Myocyte (in vitro differentiated cells): ENCODE measurements at places on chromosomes 12 and 14.

- no peak for DNase-seq
Measured at GRCh38 chr12:38664661-38665269, 240.6 kb downstream of the CPNE8 start.

- DNase-seq: peak; percentile 37
Measured at GRCh38 chr12:59834659-59835474, 239.0 kb downstream of the SLC16A7 start.

DNA sequence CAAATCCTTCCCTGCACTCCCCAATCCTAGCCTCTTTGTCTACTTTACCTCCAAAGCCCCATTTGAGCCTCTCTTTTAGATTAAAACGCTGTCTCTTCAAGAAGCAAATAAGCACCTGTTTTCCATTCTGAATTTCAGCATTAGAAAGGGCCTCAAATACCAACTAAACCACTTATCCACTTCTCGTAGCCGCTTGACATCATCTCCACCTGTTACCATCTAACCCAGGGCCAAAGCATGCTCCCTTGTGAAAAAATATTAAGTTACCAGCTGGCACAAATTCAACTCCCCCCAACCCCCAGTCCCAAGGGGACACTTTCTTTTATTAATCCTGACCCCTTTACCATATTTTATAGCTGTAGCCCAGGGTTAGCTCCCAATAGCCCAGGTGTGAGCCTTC is 43.1 kb downstream of the GPHB5 start:
- peak; percentile 40 for DNase-seq

- DNase-seq: no peak
Measured at GRCh38 chr12:92529944-92530343, 172.8 kb upstream of the PLEKHG7 start.

- peak; percentile 17 for DNase-seq
Measured at GRCh38 chr12:56007564-56008559, 10.8 kb downstream of the SUOX start.

DNA sequence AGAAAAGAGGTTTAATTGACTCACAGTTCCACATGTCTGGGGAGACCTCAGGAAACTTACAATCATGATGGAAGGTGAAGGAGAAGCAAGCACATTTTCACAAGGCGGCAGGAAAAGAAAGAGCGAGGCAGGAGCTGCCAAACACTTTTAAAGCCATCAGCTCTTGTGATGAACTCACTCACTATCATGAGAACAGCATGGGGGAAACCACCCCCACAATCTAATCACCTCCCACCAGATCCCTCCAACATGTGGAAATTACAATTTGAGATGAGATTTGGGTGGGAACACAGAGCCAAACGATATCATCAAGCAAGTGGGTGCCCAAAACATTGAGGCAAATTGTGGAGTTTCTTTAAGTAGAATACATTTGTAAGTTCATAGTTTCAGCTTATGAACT is 957.7 kb downstream of the DIO2 start:
- no peak for DNase-seq

- DNase-seq: no peak
Measured at GRCh38 chr14:30907659-30908057, 33.3 kb downstream of the COCH start.

DNA sequence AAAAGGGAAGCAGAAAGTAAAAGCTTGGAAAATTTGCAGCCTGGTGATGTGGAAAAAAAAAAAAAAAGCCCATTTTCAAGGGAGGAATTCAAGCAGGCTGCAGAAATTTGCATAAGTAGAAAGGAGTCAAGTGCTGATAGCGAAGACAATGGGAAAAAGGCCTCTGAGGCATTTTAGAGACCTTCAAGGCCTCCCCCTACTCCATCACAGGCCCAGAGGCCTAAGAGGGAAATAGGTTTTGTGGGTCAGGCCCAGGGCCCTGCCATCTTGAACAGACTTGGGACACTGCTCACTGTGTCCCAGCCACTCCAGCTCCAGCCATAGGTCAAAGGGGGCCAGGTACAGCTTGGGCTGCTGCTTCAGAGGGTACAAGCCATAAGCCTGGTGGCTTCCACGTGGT is 13.8 kb upstream of the PRKD1 start:
- no peak for DNase-seq

DNA sequence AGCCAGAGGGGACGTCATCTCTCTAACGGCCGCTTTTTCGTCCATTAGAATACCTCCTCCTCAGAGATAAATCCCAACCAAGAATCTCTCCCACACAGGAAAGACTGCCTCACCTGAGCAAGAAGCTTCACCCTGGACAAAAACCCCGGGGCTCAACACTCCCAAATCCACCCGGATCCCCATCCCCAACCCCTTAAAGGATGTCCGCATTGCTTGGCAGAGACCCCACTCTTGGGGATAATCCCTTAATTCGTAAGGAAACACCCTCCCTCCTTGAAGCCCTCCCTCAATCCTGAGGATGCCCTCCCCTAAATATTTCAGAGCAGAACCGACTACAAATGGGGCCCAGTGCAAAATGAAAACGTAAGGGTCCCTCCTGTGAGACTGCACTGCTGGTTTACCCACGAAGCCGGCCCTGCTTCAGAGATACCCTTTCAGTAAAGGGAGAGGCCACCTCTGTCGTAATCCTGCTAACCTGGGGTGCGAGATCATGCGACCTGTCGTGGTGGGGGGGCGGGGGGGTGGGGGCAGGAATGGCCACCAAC is 655 bp upstream of the DYNLL1 start:
- DNase-seq: no peak

- DNase-seq: no peak
Measured at GRCh38 chr14:63840981-63841380, 11.8 kb upstream of the SYNE2 start.

- DNase-seq: no peak
Measured at GRCh38 chr12:9076733-9077132, 39.0 kb downstream of the A2M start.

DNA sequence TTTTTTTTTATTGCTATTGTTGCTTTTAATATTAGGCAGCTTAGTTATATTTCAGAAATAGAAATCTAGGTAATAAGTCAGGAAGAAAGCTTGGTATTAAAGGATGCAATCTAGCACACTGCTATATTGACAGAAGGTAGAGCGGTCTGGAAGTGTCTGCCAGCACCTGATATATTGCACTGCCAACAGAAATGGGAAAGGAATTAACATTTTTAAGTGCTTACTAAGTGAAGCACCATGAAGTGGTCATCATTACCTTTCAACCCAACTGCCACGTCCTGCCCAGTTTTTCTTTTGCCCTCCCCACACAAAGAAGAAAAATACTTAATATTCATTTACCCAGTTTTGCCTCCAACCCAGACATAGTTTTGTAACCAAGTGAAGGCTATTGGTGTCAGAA is 163.5 kb downstream of the KITLG start:
- DNase-seq: no peak

GRCh38 chr12:64184216-64184615 is 37.9 kb downstream of the KICS2 start:
- peak; percentile 63 for DNase-seq

GRCh38 chr12:27644158-27644845 is 51.9 kb upstream of the REP15 start:
- DNase-seq: peak; percentile 50

DNA sequence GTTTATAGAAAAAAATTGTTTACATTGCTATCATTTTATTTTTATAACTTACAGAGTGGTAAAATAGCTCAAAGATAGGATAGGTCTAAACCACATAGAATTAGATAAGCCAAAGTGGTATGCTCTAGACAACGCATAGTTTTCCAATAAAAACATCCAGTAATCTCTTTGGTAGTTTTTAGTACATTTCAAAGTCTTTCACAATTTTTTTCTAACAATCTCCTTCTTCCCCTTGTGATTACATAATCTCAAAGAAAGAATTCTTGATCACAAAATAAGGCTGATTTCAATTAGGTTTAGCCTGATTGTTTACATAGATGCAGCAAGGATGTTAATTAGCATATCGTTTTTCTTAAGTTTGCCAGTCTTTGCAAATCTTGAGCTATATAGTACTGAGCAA is 460.0 kb downstream of the FUT8 start:
- no peak for DNase-seq

- DNase-seq: no peak
Measured at GRCh38 chr12:49976557-49976956, 3.8 kb downstream of the AQP6 start.

- DNase-seq: no peak
Measured at GRCh38 chr14:60348211-60348610, 99.2 kb downstream of the PPM1A start.

GRCh38 chr14:103072595-103073366 is 11.2 kb upstream of the LBHD2 start:
- DNase-seq: no peak

- peak; percentile 56 for DNase-seq
Measured at GRCh38 chr14:81219759-81220579, 790 bp downstream of the GTF2A1 start.

GRCh38 chr14:61925732-61926435 is 163.7 kb downstream of the SNAPC1 start:
- DNase-seq: no peak

DNA sequence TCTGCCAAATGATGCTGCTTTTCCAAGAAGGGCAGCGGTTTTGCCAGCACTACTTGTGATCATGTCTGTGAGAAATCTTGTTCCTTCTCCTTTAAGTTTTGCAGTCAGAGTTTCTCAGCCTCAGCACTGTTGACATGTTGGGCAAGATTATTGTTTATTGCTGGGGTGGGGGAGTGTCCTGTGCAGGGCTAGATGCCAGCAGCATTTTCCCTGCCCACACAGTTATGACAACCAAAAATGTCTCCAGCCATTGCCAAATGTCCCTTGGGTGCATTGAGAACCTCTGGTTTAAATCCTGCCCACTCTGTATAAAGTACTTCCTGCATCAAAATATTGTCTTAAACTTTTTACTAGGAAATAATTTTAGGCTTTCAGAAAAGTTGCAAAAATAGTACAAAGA is 20.0 kb downstream of the TMEM132C start:
- no peak for DNase-seq

- DNase-seq: no peak
Measured at GRCh38 chr14:36048667-36049066, 127.9 kb downstream of the PTCSC3 start.

- DNase-seq: no peak
Measured at GRCh38 chr14:99542566-99542965, 61.4 kb downstream of the CCNK start.

DNA sequence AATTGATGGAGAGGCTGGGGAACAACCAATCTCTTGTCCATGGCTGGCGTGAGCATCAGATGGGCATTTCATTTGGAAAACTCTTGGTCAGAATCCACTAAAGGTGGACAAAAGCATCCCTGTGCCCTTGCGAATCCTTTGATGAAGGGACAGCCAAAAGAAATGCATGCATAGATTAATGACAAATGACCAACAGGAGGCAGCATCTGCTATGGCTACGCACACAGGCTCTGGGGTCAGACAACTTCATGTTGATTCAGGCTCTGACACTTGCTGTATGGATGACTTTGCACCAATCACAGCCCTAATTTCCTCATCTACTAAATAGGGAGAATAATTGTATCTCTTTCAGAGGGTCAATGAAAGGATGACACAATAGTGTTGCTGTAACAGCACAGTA is 117.5 kb downstream of the ASCL4 start:
- no peak for DNase-seq

- DNase-seq: no peak
Measured at GRCh38 chr12:65839027-65839426, 14.7 kb downstream of the HMGA2 start.

GRCh38 chr12:62701492-62701891 is 233.5 kb downstream of the PPM1H start:
- DNase-seq: no peak

GRCh38 chr12:49983892-49984291 is 11.1 kb downstream of the AQP6 start:
- peak; percentile 66 for DNase-seq

DNA sequence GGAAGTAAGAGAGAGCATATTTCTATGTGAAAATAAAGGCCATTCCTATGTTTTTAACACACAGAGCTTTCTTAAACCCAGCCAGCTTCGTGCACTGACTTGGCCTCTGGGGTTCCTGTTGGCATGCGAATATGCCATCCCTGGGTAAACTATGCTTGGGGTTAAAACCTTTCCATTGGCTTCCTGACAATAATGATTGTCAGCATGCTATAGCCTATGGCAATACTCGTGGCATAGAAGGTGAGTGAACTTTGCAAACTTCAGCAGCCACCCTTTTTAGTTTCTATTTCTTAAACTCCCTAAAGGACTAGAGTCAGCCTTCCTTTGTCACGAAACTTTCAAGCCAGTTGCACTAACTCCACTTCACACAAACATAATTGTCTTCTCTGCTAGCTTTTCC is 148.4 kb upstream of the RGS6 start:
- no peak for DNase-seq

GRCh38 chr12:6925540-6926279 is 2.0 kb upstream of the ATN1 start:
- peak; percentile 88 for DNase-seq

DNA sequence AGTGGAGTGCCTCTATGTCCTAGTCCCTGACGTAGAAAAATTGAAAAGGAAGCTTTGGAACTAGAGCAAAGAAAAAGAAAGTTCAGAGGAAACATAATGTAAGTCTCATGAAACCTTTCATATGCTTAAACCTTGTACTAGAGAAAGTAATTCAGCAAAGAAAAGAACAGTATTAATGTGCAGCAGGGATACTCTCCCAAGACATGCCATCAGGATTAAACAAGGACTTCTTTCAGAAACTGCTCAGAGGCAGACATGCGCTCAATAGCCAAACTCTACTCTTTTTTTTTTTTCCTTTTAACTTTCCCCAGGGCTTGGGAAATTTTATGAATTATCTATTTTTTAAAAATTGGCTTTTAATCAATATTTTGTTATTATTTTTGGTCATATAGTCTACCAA is 7.1 kb upstream of the ASB8 start:
- no peak for DNase-seq

DNA sequence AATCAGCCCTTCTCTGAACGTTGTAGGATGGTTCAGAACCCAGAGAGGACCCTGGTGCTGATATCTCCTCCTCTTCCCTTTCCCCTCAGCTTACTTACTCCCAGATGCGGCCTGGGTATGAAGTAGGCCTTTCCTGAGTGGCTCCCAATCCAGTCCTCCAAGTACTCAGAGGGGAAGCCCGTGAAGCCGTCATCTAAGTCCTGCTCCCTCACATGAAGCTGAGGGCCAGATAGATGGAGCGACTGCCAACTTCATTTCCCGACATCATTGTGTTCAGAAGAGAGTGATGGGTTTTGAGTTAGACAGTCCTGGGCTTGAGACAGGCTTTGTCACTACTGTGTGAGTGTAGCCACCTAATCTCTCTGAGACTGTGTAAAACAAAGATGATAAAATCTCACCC is 2.7 kb downstream of the APOLD1 start:
- no peak for DNase-seq

- no peak for DNase-seq
Measured at GRCh38 chr14:61426048-61426447, 104.7 kb downstream of the PRKCH start.

GRCh38 chr12:112430929-112431328 is 12.2 kb downstream of the PTPN11 start:
- no peak for DNase-seq
